Activated T-helper 1 cell treated with Interleukin-2 at 50 U/mL for 16 hours (primary cell): ENCODE measurements at places on chromosomes 3 and 15.

DNA sequence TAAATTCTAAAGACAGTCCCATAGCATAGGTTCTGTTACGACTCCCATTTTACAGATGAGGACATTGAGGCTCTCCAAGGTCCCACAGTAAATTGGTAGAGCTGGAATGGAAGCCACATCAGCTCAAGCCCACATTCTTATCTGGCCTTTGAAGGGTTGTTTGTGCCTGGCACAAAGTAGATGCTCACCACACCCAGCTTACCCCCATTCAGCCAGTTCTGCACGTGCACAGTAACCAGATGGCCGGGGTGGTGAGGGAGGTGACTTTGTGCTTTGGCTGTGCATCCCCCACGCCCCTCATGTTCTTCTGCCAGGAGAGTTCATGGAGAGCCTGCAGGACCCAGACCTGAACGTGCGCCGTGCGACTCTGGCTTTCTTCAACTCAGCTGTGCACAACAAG lies 16.2 kb downstream of the RPL32 start:
- DNase-seq, result no peak

GRCh38 chr15:72991026-72991425 lies 61.2 kb upstream of the NEO1 start:
- DNase-seq, result no peak

GRCh38 chr15:38885471-38885952 lies 320.9 kb upstream of the RASGRP1 start:
- no peak for DNase-seq

DNA sequence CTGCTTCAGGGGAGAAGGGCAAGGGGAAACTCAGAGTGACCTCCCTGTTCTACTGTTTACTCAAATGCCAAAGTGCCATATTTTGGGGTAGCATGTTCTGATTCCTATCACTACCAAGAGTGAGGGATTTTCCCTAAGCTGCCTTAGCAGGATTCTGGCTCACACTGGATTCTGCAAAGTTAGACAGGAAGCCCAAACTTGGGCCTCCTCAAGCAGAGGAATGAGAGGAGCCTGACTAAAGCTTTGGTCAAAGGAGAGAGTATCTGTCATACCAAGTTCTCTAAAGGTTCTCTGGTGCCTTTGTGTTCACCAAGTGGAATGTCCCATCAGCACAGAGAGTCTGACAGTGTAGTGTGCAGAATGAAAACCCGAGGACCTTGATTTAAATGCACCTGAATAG lies 8.8 kb upstream of the RARB start:
- no peak for DNase-seq

DNA sequence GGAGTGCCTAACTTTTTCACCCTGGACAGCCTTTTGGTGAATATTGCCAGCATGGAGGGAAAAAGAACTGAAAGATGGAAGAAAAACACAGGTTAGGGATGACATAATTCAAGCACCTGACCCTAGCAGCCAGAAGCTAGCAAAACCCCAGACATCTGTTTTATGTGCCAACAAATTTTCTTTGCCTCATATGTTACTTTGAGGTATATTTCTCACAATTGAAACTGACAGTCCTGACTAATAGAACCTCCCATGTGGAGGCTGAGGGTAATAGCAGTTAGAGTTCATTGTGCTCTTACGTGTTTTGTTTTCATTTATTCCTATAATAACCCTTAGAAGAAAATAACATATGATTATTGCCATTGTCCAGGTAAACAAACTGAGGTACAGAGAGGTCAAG lies 71.5 kb upstream of the SLC25A26 start:
- DNase-seq, result no peak

DNA sequence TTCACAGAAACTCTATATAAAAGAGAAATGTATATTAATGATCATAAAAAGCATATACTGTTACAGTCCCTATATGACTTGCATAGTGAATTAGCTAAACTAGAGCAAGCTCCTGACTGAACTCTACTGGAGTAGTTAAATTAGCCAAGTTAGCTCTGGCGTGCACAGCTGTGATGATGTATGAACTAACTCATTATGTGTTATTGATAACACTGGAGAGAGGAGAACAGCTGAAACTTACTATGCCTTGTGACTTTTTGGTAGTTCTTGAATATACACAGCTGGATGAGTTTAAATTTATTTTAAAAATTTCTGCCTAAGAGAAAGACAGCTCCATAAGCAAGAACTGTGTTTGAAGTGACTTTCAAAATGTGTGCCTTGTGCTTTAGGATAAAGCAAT lies 8.1 kb downstream of the TIPARP start:
- no peak for DNase-seq

GRCh38 chr3:53524566-53524965 lies 30.2 kb downstream of the CACNA1D start:
- DNase-seq, result no peak

GRCh38 chr3:130392266-130392665 lies 46.8 kb downstream of the COL6A5 start:
- DNase-seq, result no peak

DNA sequence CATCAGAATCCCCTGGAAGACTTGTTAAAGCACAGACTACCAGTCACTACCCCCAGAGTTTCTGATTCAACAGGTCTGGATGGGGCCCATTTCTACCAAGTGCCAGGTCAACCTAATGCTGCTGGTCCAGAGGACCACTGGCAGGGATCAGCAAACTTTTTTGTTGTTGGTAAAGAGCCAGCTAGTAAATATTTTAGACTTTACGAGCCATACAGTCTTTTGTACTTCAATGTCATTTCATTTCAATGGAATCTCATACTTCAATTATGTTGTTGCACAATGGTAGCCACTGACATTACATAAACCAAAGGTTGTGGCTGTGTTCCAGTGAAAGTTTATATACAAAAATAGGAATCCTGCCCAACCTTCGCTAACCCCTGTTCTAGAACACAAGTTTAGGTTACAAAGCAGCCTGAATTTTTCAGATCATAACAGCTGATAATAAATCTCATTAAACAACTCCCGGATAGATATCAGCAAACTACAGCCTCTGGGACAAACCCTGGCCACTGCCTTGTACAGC lies 28.7 kb downstream of the ULK4 start:
- no peak for DNase-seq

GRCh38 chr3:30342318-30343060 lies 263.9 kb upstream of the TGFBR2 start:
- no peak for DNase-seq

- DNase-seq, result no peak
Observed at GRCh38 chr3:29215948-29216347, 64.9 kb upstream of the RBMS3 start.

GRCh38 chr15:65421360-65422215 lies 1.2 kb downstream of the IGDCC4 start:
- DNase-seq, result no peak

GRCh38 chr3:133490468-133491351 lies 82.8 kb upstream of the CDV3 start:
- DNase-seq, result peak; percentile 25

GRCh38 chr3:81876826-81877225 lies 115.4 kb upstream of the GBE1 start:
- no peak for DNase-seq

DNA sequence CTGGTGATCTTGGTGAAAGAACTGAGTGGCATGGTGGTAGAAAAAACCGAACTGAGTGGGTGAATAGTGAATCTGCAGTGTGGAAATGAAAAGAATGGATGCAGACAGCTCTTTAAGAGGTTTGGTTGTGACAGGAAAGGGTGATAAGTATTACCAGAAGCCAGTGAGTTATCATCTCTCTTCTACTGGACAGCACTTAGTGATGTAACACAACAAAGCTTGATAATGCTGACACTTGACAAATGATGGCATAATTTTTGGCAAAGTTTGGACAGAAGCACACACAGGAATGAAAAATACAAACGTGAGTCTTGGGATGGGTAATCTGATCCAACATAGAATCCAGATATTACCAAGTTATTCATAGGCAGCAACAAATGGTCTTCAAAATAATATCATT lies 112.2 kb downstream of the ISL2 start:
- no peak for DNase-seq

GRCh38 chr3:140073278-140074045 lies 138.5 kb downstream of the CLSTN2 start:
- no peak for DNase-seq

GRCh38 chr3:128362026-128362965 lies 104.4 kb downstream of the DNAJB8 start:
- no peak for DNase-seq

DNA sequence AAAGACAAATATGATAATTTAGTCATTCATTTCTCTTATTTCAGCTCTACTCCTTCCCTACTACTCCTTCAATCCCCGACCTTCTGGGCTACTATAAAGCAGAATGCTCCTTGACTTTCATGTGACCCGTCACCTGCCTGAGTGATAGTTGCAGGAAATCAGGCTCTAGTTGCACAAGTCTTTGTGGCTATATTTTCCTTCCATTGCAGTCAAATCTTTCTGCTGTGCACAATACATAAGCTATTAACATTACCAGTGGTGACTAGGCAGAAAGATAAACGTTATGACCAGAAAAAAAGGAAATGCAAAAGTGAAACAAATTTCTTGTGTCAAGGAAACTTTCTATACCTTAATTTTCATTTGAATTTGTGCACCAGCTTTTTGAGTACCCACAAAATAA lies 2.3 kb downstream of the SUCNR1 start:
- DNase-seq, result no peak

DNA sequence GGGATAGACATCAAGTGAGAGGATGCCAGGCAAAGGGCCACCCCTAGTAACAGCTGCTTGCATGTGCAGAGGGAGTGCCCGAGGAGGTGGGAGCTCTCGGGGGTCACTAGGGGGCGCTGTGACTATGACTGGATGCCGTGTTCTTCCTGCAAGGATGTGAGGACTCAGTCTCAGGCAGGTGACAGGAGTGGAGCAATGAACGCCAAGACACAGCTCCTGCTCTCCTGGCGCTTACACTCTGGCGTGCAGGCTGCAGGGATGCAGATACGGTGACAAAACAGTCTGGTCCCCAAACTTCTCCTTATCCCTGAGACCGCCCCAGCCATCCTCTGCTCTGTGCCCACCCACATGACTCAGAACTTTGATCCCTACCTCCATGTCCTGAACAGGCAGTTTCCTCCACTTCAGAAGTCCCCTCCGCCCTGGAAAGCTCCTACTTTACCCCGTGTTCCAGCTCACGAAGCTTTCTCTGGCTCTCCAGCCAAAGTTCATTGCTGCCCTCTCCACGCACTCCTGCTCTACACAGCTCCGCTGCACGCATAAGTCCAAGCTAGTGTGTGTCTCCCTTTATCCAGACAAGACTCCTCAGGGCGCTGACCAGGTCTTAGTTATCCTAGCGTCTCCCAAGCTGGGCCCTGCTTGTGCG lies 14.7 kb downstream of the RHOV start:
- peak; percentile 68 for DNase-seq

DNA sequence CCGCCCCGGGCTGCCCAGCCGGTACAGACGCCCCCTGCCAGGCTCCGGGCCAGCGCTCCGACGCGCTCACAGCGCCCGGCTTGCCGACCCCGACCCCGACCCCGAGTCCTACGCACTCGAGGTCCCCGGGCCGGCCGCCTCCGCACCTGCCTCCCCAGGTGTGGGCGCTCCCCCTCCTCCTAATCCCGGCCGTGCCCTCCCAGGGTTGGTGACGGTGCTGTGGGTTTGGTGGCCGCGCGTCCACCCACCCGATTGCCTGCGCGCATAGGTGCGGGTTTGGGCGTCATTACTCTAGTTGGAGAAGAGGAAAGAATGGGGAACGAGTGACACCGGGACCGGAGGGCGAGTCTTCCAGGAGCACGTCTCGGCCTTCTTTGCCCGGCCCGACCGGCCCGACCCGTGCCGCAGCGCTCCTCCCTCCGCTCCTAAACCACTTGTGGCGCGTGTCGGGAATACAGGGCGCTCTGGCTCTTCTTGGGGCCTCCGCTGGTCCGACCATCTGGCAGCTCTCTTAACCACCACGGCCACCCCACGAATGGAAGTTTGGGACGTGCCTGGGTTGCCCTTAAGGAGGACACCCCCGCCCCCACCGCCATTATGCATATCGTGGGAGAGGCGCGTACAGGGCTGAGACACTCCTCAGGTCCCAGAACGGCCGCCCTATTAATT lies 810 bp upstream of the THRB start:
- DNase-seq, result no peak

DNA sequence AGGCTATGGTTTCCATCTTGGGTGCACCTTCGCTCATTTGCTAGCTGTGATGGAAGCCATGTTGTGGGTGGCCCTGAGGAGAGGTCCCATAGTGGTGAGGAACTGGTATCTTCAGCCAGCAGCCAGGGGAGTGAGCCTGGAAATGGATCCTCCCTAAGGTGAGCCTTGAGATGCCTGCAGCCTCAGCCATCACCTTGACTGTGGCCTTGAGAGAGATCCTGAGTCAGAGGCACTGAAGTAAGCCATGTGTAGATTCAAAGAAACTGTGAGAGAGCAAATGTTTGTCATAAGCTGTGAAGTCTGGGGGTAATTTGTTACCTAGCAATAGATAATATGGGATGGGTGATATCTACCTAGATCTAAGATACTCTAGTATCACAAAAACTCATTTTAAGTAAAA lies 105.3 kb downstream of the SNRK start:
- DNase-seq, result no peak

DNA sequence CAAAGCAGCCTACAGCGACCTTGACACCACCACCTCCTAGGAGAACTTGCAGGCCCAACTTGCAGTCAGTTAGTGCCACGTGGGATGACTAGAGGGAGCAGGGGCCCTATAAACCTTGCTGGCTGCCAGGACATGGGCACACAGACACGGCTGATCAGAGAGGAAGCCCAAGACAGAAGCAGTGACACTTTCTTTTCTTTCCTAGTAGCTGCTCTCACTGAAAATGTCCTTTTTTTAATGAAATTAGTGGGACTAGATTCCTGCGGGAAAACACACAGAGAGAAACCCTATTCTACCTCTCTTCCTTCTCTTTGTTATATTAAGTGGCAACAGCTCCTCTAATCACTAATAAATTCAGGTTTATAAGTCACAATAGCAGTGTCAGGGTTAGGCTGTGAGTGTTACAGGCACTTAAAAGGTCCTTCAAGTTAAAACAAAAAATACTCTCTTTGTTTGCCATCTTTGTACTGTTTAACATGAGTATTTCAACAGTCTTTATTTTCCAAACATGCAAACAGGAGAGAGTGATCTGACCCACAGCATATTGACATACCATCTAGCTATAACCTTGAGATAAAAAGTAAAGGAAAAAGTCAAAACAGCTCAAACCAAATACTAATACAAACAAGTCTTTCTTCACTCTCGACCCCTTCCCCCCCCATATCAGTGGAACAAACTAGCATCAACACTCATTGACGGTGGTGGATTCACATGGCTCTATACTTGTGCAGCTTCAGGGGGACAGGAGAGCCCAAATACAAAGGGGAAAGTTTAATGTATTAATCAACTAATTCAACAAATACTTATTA lies 2.1 kb upstream of the TMEM212 start:
- no peak for DNase-seq

DNA sequence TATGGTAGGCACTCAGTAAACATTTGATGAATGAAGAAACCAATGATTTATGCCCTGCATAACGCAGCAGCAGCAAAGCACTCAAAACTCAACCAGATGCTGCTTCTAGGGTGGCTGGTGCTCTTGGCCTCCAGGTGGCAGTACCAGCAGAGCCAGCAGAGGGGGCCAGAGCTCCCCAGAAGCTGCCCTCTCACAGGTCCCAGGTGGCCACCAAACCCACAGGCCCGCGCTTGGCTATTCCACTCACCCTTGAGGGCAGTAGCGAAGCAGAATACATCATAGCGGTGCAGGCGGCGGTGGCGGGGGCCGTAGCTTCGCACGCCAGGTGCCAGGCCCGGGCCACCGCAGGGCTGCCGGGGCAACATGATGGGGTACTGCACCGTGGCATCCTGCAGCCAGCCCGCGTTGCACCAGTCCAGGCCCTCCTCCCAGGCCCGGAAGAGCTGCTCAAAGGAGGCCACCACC lies 16.6 kb downstream of the HAPLN3 start:
- no peak for DNase-seq
